Stimulated activated CD8-positive, alpha-beta memory T cell treated with anti-CD3 and anti-CD28 coated beads, Interleukin-4, amount 100 ng/mL, for 4 hours (primary cell): ENCODE measurements at places on chromosomes 11 and 22.
A peak's percentile ranks its signal among the peaks of the same experiment; 100 is the strongest.

- DNase-seq: no peak
Observed at GRCh38 chr11:126153972-126154371, 57.5 kb downstream of the RPUSD4 start.

DNA sequence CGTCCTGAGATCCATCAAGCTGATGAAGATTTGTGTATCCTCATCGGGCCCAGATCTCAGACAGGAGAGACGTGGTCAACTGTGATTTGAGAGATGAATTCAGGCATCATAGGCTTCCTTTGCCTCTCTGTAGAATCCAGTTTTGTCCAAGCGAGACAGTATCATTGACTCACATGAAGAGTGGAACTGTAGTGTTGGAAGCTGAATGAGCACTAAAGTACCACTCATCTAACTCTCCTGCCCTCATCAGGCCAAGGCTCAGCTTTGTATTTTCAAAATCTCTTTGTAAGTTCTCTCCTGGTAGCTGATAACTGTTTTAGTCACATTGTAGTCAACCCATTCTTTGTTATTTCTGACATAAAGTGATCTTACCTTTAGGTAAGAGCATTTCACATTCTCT is 85.1 kb downstream of the KIRREL3 start:
- DNase-seq: no peak

- peak; percentile 6 for DNase-seq
Observed at GRCh38 chr22:32644252-32645100, 157.0 kb upstream of the TIMP3 start.

DNA sequence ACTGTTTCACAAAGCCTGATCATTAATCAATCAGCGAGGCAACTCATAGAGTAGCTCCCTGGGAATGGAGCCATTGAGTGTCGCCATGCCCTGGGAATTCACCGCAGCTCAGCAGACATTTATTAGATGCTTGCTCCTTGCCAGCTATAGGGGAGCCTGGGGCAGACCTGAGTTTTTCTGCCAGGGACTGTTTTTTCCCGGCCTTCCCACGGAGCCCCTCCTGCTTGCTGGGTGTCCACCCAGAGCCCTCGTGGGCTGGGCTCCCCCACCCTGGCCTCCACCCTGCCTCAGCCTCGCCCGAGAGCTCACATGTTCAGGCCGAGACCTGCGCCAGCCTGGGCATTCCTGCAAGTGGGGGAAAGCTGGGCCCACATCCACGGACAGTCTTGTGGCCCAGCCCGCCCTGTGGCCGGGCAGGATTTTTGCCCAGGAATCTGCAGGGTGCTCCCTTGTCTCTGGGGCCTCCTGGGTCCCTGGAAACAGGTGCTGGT is 64.9 kb downstream of the SMIM38 start:
- no peak for DNase-seq

DNA sequence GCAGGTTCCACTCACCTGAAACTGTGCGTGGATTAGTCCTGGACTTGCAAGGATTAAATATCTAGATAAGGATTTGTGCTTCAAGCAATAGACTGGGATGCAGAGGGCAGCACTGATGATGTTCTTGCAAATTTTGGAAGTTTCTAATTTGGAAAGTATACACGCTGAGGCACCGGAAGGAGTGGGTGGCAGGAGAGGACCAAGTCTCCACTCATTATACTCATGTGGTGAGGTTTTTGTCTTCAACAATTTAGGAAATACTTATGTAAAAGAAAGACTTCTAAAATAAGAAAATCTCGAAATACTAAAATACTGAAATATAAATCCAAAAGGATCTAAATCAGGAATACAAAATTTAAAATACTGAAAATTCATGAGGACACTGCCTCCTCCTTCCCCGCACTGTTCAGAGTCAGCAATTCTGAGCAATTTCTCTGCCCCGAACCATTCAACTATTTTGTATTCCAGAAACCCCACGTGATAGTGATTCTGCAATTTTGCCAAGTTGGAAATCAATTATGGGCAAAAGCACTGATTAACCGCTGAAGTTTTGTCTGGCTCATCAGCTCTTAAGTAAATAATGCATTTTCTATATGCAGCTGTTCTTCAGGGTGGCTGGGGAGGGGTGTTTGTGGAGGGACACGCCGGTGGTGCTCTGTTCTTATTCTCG is 47.0 kb upstream of the CLMP start:
- DNase-seq: no peak

DNA sequence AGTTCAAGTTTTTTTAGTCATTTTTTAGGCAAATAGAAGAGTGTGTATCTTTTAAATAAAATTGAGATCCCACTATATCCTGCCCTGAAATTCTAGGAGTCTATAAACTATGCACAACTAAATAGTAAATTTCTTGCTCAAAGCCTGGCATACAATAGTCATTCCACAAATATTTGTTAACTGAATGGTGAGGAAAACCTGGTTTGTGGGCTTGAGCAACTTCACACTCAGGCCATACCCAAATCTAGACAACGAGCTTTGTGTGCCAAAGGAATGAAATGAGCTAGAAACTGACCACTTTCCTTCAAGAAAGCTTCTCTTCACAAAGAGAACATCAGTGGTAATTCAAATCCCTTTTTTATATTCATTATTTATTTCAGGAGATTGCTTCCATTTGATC is 39.6 kb upstream of the AMOTL1 start:
- no peak for DNase-seq

- no peak for DNase-seq
Observed at GRCh38 chr11:68308068-68308467, 4.3 kb upstream of the LRP5 start.

DNA sequence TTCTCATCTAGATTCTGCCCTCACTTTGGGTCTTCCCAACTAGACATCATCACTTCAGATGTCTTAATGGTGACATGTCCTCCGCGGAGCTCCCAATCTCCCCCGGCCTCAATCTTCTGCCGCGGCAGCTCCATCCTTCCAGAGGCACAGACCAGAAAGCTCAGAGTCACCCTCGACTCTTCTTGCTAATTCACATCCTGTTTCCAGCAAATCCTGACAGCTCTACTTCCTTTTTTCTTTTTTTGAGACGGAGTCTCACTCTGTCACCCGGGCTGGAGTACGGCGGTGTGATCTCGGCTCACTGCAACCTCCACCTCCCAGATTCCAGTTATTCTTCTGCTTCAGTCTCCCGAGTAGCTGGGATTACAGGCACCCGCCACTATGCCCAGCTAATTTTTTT is 54.5 kb downstream of the CACNG2 start:
- no peak for DNase-seq

DNA sequence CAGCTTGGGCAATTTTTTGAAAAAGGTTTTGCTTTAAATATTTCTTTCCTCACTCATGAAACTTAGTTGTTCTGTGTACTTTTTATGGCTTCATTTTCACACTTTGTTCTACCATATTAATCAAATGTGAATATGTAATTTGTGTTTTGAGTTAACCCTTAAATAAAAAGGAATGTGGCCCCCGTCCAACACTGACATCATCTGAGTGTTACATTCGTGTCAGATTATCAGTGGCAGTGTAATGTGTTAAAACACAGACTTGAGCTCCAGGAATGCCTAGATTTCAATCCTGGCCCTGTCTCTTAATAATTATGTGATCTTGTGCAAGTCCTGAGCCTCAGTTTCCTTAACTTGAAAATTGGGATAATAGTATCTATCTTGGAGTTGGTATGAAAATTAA is 5.6 kb downstream of the RTN3 start:
- no peak for DNase-seq

DNA sequence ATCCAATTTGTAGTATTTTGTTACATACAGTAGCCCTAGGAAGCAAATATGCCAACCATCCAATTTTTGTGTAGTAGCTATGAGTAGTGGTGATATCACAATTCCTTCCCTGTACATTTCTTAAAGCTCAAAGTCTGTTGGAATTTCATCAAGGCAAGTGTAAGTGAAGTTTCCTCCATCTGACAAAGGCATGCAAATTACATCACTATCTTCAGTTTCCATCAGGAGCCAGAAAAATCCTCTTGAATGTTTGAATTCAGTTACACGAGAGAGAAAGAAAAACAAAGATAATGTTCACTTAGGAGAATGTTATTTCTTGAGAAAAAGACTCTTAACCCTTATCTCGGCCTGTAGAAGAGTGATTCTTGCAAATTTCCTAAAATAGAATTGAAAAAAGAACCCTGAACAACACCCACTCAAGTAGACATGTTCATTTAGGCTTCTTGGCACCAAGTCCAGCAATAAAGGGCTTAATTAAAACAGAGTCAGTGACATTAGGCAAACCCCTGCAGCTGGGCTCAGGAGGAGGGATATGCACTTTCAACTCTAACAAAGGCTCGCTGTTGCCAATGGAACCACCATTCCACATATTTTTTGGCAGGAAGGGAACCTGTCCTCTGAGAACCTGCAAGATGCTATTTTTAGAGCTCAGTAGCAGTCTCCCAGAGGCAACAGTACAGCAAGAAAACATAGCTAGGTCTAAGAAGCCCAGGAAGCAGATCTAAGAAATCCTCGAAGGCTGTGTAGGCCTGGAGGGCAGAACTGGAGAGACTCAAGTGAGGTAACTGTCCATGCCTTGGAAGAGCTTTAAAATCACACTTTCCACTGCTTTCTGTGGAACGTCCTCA is 144.6 kb downstream of the CCDC81 start:
- no peak for DNase-seq

- no peak for DNase-seq
Observed at GRCh38 chr11:131186629-131187101, 183.8 kb upstream of the NTM start.

GRCh38 chr11:117985953-117986887 is at the start of gene IL10RA:
IL10RA (plus strand) TSS chr11:117986394; CDS start chr11:117986468, 74 bp downstream.
- DNase-seq: peak; percentile 53

DNA sequence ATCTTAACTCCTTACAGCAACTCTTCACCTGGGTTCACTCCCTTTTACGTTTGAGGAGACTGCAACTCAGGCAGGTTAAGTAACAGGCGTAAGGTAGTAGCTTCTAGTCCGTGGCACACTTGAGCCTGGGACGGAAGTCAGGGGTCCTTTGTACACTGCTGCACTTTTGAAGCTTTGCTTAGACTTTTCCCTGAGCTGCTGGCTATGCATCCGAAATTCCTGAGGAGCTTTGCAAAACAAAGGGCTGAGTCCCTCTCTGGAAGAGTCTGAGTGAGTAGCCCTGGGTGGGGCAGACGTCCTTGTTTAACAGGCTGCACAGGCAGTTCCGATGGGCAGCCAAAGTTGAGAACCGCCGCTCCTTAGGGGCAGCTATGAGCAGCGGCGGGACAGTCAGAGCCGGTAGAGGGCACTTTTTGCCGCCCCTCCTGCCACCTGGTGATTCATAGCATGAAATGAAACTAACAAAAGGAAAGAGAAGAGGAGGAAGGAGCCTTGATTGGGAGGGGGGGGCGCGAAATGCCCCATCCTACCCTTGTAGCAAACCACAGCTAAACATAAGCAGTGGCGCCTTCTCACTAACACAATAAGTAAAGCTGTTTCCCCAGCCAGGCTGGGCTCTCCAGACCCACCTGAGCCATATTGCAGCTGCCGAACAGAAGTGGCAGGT is 1.4 kb downstream of the TMEM109 start:
- DNase-seq: peak; percentile 45
